ENCODE measurements at places on chromosomes 16 and 17.

GRCh38 chr17:44010966-44011647 is 3.7 kb downstream of the TMEM101 start:
- no peak for DNase-seq

- peak; percentile 8 for DNase-seq
Observed at GRCh38 chr17:39591958-39592954, 15.5 kb downstream of the NEUROD2 start.

GRCh38 chr17:66779237-66779606 is 55.7 kb upstream of the CACNG5 start:
- DNase-seq: no peak

DNA sequence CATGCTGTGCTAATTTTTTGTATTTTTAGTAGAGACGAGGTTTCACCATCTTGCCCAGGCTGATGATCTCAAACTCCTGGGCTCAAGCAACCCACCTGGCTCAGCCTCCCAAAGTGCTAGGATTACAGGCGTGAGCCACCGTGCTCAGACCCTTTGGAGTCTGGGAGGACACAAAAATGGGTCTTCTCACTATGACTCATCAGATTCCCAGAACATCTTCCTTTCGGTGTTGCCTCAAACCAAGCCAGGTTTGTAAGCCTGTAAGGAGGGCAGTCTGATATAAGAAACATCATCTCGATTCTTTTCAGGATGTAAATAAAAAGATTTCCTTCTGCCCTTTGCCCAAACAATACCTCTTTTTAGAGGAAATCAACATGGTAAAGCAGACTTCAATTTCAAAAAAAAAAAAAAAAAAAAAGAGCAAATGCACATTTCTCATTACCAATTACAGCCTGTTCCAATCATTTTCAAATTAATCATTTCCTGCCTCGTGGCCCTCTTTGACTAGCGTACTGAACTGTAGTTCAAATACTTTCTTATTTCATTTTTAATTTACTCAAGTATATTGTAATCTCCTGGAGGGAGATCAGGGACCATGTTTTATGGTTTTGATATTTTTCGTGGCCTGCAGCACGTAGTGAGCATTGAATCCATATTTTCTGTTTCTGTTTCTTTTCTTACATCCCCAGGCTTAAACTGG is 409.6 kb downstream of the GRIN2A start:
- no peak for DNase-seq

DNA sequence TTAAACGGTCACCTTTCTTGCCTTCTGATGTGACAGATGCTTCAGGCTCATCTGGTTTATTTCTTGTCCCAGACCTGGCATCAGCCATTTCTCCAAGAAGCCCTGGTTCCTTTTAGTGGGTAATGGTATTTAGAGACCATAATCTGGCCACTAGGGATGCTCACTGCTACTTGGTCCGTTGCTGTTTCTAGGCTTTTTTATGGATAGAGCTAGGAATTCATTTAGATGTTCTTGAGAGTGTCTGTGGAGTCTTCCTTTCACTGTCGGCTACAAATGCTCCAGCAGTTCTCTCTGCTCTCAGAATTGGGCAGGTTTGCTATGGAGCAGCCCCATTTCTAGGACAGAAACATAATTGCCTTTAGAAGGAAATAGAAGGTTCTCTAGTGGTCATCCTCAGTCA is 214.5 kb downstream of the KATNIP start:
- no peak for DNase-seq

GRCh38 chr17:15398736-15399331 is 57.4 kb upstream of the TEKT3 start:
- no peak for DNase-seq

- no peak for DNase-seq
Observed at GRCh38 chr16:9706217-9706836, 475.9 kb downstream of the GRIN2A start.

DNA sequence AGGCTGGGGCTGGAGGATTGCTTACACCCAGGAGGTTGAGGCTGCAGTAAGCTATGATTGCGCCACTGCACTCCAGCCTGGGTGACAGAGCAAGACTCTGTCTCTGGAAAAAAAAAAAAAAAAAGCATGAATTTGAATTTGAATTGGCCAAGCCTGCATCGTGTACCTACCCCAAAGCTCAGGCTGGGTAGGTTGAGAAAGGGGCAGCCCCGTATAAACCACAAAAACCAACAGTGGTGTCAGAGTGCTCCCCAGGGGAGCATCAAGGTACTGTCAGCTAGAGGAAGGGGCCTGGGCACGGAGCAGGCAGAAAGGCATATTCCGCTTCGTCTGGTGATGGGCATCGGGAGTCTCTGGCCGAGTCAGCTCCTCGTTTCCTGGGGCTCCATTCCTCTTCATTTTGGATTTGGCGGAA is 40.9 kb downstream of the RAP1GAP2 start:
- no peak for DNase-seq

DNA sequence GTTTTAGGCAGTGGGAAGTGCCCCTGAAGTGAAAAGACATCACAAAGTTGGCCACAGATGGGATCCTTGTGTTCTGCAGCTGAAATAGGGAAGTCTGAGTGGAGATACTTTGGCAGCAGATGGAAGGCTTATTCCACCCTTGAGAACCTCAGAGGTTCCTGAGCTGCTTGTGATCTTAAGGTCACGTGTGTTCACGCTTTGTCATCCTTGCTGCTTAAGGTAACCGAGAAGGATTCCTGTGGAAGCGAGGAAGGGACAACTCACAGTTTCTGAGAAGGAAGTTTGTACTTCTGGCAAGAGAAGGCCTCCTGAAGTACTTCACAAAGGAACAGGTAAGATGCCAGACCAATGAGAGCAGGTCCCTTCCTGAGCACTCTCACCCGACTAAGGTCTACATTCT is 12.2 kb downstream of the ADAP2 start:
- no peak for DNase-seq

GRCh38 chr17:72173499-72174116 is 52.8 kb downstream of the SOX9 start:
- DNase-seq: no peak

GRCh38 chr17:79093270-79093669 is 18.6 kb downstream of the ENGASE start:
- no peak for DNase-seq

DNA sequence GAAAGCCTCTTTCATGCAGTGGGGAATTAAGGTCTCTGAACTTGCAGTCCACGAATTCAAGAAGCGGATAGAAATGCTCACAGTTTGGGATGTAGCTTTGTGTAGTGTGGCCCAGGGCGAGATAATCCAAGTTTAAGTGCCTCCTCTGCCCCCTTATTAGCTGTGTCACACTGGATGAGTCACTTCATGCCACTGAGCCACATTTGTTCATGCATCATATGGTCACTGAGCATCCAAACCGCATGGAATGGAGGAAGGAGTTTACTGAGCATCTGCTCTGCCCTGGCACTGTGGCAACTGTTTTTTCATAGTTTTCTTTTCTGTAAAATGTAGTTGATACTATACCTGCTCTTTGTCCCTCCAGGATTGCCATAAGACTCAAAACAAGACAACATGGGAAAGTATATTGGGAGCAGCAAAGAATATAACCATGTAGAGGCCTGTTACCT is 15.1 kb upstream of the DHX8 start:
- no peak for DNase-seq

GRCh38 chr16:49527611-49528010 is 154.0 kb downstream of the C16orf78 start:
- no peak for DNase-seq

- DNase-seq: no peak
Observed at GRCh38 chr17:21202512-21202911, 11.4 kb downstream of the TMEM11 start.

DNA sequence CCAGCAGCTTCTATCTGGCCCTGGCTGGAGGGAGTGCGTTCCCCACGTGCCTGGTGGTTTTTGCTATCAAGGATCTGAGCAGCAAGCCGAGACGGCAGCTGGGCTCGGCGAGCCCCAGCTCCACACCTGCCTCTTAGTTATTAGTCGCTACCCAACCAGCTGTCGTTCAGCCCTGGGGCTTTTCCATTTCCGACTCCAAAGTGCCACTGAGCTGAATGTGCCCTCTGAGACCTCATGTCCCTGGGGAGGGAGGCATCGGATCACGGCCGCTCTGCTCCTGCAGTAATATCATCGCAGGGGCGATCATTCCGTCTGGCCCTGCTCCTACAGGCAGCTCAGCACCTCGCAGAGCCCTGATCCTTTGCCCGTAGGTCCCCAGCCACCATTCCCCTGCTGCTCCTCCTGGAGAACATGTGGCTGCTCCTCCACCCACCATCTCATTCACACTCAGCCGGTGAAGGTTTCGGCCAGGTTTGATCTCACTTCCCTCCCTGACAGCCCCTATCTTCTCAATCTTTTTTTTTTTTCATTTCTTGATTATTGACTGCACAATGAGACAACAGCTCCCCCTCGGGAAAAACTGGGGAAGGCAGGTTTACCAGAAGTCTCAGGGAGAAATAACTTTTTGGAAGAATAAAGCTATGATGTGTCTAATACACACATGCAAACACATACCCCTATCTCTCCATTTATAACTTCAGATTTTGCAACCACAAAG is 86.7 kb downstream of the ZFHX3 start:
- no peak for DNase-seq

- DNase-seq: no peak
Observed at GRCh38 chr17:1067282-1067956, 70.5 kb downstream of the TIMM22 start.

- DNase-seq: peak; percentile 49
Observed at GRCh38 chr16:19835968-19836421, 48.7 kb downstream of the GPRC5B start.

GRCh38 chr16:1117176-1117900 is 21.3 kb upstream of the C1QTNF8 start:
- no peak for DNase-seq

GRCh38 chr17:1976000-1976682 is 49.0 kb downstream of the RTN4RL1 start:
- no peak for DNase-seq

GRCh38 chr17:50062293-50063243 is 6.7 kb downstream of the ITGA3 start:
- DNase-seq: no peak

DNA sequence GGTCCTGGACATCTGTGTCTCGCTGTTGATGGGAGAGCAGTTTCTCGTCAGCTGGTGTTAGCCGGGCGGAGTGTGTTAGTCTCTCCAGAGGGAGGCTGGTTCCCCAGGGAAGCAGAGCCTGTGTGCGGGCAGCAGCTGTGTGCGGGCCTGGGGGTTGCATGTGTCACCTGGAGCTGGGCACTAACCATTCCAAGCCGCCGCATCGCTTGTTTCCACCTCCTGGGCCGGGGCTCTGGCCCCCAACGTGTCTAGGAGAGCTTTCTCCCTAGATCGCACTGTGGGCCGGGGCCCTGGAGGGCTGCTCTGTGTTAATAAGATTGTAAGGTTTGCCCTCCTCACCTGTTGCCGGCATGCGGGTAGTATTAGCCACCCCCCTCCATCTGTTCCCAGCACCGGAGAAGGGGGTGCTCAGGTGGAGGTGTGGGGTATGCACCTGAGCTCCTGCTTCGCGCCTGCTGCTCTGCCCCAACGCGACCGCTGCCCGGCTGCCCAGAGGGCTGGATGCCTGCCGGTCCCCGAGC is 17.9 kb downstream of the GAA start:
- DNase-seq: no peak

- DNase-seq: no peak
Observed at GRCh38 chr17:66446419-66446818, 144.0 kb downstream of the PRKCA start.

DNA sequence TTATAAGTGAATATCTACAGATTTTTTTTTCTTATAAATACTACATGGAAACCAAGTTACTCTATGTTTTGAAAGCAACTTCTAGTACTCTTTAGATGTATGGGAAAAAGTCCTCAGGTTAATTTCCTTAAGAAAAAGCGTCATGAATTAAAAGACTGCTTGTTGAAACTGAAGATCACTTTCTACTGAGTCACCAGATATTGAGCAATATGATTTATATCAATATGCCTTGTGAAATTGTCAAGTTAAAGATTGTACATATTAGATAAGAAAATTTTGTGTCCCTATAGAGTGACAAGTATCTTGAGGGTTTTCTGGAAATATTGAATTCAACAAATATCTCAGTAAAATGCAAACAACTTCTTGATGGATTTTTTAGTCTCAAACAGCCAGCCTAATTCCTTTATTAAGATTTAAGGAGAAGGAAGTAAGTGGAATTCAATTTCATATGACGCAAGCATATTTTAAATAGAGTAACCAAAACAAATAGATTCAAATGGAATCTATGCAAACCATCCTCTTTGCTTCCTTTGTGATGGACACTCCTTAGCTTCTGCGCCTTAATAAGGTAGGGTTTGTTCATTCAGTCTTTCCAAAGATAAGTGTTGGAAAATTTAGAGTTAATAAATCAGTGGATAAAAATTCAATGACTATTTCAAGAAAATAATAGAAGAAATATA is 16.6 kb downstream of the KRT12 start:
- no peak for DNase-seq

DNA sequence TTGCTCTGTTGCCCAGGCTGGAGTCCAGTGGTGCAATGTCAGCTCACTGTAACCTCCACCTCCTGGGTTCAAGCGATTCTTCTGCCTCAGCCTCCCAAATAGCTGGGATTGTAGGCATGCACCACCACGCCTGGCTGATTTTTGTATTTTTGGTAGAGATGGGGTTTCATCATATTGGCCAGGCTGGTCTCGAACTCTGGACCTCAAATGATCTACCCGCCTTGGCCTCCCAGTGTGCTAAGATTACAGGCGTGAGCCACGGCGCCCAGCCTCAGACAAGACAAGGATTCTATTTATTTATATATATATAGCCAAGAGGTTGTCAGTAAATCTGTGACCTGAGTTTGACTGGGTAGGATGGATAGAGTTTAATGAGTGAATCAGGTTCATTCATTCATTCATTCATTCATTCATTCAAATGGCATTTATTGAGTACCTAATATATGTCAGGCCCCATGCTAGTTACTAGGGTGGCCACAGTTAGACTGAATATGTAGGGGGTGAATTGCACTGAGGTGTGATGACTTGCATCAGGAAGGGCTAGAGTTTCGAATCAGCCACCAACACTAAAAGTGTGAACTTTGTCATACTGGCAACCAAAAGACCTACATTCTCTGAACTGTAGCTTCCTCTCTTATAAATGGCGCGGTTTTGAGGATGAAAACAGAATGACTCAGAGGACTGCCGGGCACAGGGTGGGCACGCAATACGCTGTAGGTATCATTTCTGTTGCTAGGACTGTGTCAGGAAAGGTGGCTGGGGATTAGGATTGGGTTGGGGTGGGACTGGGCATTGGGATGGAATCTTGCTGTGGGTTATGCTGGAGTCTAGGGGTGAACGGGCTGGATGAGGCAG is 37.8 kb downstream of the ITGAE start:
- DNase-seq: no peak

GRCh38 chr17:35224436-35224835 is 18.4 kb upstream of the SLFN5 start:
- no peak for DNase-seq

- no peak for DNase-seq
Observed at GRCh38 chr17:21295036-21295952, 10.8 kb downstream of the MAP2K3 start.

- DNase-seq: no peak
Observed at GRCh38 chr17:56886288-56886731, 27.5 kb downstream of the TRIM25 start.

- no peak for DNase-seq
Observed at GRCh38 chr16:19841184-19841583, 43.5 kb downstream of the GPRC5B start.

Data from stromal cell of bone marrow (primary cell).